CD4-positive, alpha-beta T cell treated with Interleukin-6 at 100 ng/mL for 8 hours (primary cell): ENCODE measurements at places on chromosomes 1 and 21.

GRCh38 chr21:42381347-42381984 lies 14.4 kb downstream of the TMPRSS3 start:
- DNase-seq: peak; percentile 43

DNA sequence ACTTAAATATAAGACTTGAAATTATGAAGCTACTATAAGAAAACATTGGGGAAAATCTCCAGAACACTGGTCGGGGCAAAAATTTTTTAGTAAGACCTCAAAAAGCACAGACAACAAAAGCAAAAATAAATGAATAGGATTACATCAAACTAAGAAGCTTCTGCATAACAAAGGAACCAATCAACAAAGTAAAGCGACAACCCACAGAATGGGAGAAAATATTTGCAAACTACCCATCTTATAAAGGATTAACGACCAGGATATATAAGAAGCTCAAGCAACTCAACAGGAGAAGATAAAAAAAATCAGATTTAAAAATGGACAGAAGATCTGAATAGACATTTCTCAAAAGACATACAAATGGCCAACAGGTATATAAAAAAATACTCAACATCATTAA lies 19.1 kb downstream of the UCHL5 start:
- DNase-seq: no peak

- DNase-seq: no peak
Measured at GRCh38 chr1:20848162-20848561, 61.1 kb upstream of the HP1BP3 start.

DNA sequence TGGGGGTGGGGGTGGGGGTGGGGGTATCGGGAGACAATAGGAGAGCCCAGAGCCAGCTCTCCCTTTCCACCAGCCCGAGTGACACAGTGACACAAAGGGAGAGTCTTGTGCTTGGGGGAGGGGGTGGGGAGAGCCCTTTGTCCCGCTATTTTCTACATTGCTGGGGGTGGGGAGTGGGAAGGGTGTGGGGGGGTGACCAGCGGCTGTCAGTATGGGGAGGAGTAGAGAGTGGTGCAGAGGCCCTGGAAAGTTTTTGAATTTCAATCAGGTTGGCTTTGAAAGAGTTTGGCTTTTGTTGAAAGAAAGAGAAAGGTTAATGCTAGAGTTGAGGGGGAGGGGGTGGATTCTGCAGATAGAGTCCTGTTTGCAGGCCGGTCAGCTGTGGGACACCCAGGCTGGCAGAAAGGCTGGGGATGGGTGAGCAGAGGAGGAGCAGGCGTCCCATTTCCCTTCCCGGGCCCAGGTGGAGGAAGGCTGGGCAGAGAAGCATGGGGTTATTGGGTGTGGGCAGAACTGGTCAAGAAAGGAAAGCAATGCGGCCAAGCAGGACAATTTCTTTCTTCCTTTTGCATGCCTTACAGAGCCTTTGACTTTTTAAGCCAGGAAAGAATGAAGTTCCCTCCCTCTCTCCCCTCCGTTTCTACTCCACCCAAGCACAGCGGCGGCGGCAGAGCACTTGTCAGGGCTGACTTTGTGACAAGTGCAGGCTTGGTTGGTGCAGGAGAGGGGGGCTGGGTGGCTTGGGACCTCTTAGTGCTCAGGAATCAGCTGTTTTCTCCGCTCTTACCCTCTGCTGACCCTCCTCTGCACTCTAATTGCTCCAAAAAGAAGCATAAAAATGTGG lies 96.2 kb downstream of the RNF220 start:
- DNase-seq: no peak

- no peak for DNase-seq
Measured at GRCh38 chr1:168863772-168864171, 134.8 kb upstream of the DPT start.

- no peak for DNase-seq
Measured at GRCh38 chr1:230268371-230269170, 157.6 kb downstream of the PGBD5 start.

- DNase-seq: no peak
Measured at GRCh38 chr1:94634977-94635416, 93.4 kb upstream of the F3 start.

GRCh38 chr1:235450886-235451483 lies 53.3 kb downstream of the B3GALNT2 start:
- no peak for DNase-seq

GRCh38 chr1:87044840-87045239 lies 130.4 kb downstream of the HS2ST1 start:
- peak; percentile 38 for DNase-seq
